ENCODE measurements at places on chromosomes 12 and 14.

DNA sequence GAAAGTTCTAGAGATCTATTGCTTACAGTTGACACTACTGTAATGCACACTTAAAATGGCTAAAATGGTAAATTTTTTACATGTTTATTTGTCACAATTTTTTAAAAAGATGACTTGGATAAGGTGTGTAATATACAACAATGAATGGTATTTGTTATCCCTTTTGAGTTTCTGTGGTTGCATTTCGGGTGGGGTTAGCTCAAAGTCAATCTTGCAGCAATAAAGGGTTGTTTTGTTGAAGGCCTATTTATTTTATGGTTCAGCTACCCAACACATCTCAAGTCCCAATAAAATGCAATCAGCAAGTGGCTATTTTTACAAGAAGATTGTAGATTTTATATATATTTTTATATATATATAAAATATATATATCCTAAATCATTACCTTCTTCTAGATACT, 22.1 kb downstream of the SNRPF start:
- no peak for DNase-seq

- no peak for DNase-seq
Measured at GRCh38 chr14:104821229-104821945, 20.5 kb downstream of the ZBTB42 start.

DNA sequence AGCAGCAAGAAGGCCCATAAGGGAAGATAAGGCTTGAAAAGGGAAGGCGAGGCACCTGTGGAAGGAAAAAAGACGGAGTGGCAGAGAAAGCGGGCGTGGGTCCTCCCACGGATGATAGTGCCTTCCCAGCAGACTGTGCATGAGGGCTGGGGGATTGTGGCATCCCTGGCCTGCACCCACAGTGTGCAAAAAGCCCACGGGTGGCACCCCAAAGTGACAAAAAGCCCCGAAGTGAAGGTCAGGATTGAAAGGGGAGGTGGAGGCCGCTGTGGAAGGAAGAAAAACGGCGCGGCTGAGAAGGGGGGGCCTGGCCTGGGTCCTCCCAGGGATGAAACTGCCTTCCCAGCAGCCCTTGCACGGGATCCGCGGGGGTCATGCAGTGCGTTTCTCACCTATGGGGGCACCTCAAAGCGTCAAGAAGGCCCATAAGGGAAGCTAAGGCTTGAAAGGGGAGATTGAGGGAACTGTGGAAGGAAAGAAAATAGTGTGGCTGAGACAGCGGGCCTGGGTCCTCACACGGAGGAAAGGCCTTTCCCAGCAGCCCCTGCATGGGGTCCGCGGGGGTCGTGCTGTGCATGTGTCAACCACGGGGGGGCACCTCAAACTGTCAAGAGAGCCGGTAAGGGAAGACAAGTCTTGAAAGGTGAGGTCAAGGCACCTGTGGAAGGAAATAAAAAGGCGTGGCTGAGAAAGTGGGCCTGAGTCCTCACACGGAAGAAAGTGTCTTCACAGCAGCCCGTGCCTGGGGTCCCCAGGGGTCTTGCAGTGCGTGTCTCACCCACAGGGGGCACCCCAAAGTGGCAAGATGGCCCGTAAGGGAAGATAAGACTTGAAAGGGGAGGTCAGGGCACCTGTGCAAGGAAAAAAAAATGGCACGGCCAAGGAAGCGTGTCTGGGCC, 274.1 kb downstream of the ALG10 start:
- no peak for DNase-seq

GRCh38 chr14:71478542-71478941, 453.7 kb upstream of the RGS6 start:
- peak; percentile 90 for DNase-seq

DNA sequence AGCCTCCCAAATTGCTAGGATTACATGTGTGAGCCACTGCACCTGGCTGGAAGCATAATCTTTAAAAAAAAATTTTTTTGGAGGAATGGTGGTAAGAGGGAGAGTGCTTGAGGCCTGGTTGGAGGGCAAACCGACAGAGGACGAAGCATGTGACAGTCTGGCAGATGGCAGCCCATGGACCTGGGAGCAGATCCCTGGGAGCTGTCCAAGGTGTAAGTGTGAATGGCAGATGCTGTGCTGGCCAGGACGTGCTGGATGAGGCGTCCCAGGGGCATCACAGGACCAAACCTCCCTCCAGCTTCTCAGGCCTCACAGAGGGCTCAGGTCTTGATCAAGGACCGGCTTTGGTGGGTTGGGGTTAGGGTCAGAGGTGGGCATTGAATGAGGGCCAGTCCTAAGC, 128.4 kb upstream of the NCOR2 start:
- DNase-seq = peak; percentile 16

DNA sequence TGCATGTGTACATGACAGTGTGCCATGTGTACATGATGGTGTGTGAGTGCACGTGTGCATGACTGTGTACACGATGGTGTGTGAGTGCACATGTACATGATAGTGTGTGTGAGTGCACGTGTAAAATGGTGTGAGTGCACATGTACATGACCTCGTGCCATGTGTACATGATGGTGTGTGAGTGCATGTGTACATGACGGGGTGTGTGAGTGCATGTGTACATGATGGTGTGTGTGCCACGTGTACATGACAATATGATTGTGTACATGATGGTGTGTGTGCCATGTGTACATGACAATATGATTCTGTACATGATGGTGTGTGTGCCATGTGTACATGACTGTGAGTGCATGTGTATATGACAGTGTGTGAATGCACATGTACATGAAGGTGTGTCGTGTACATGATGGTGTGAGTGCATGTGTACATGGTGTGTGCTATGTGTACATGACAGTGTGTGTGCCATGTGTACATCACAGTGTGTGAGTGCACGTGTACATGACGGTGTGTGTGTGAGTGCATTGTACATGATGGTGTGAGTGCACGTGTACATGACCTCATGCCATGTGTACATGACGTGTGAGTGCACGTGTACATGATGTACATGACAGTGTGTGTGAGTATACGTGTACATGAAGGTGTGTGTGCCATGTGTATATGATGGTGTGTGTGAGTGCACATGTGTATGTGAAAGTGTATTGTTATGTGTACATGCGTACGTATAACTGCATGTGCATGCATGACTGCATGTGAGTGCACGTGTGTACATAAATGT, 46.3 kb downstream of the FBRSL1 start:
- DNase-seq = no peak

- DNase-seq = no peak
Measured at GRCh38 chr14:21680072-21680471, 6.5 kb upstream of the OR4E1 start.

DNA sequence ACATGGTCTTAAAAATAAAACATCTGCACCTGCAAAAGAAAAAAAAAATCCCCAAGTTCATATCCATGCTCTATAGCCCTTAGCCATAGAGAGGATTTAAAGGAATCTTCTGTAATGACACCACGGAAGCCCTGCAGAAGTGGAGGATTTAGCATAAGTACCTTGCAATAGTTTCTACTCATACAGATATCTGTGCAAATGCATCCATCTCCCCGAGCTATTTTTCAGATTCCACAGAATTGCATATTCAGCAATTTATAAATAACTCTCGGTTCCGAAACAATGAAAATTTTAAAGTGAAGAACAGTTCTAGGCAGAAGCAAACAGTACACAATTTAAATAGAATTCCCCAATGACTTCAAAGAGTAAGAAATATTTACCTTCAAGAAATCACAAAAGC, 424 bp downstream of the IGF1 start:
- no peak for DNase-seq

DNA sequence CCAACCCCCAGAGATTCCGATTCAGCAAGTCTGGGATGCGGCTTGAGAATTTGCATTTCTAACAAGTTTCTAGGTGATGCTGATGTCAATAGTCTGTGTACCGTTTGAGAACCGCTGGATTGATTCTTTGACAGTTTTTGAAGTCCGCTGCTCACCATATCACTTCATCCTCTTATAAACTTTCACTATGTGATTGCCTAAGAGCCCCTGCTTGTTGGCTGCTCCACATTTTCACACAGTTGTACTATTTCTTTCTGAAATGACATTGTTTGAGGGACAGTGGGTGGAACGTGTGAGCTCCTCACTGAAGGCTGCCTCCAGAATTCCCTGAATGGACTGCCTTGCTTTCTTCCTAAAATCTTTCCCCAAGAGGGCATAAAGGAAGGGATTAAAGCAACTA, 7.7 kb downstream of the C3AR1 start:
- no peak for DNase-seq

- DNase-seq = peak; percentile 36
Measured at GRCh38 chr12:70609739-70610491, 27.3 kb downstream of the PTPRB start.

DNA sequence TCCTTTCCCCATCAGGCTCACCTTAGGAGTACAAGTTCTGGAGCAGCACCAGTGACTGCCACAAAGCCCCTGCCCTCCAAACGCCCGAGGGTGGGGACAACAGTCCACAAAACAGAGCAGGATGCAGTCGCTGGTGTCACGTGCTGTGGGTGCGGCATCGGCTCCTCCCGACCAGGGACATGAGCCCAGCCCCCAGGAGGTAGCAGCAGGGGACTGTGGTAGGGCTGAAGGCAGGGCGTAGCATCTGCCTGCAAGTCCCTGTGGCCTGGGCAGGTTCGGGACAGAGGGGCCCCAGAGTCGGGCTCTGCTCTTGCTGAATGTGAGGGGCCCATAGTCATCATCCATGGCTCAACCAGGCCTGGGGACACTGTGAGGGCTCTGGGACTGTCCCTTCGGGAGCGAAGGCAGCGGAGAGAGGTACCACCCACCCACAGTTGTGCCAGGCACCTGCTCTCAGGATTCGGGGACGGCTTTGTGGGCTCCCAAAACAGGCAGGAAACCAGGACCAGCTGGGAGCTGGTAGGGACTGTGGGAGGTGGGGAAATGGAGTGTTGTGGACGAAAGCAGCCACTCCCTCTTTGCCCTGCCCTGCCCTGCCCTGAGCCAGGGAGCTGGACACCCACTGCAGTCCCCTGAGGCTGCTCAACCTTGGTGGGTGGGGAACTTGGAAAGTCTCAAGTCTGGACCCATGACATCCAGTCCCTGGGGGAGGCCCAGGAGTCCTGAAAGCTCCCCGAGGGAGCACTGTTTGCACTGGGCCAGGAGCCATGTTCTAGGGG, 30.7 kb downstream of the FBRSL1 start:
- no peak for DNase-seq

GRCh38 chr14:31362746-31363145, 57.6 kb downstream of the HEATR5A start:
- no peak for DNase-seq
